ENCODE measurements at places on chromosomes 13 and 19.
A peak's percentile ranks its signal among the peaks of the same experiment; 100 is the strongest.

DNA sequence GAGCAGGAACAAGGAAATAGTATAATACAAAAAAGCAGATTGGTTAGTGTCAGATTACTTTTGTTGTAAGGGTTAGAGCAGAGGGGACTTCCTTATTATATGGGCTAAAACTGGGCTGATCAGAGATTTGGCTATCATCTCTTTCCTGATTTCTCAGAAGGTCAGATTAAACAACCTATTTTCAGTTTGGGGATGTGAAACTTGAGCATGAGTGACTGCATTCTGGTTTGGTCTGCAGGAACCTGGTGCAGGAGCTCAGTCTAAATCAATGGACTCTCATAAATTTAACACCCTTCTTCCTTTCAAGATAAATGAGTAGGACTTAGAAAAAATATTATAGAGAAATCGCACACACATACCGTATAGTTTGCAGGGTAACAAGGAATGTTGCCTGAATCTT lies 12.9 kb upstream of the RFXAP start:
- no peak for DNase-seq

DNA sequence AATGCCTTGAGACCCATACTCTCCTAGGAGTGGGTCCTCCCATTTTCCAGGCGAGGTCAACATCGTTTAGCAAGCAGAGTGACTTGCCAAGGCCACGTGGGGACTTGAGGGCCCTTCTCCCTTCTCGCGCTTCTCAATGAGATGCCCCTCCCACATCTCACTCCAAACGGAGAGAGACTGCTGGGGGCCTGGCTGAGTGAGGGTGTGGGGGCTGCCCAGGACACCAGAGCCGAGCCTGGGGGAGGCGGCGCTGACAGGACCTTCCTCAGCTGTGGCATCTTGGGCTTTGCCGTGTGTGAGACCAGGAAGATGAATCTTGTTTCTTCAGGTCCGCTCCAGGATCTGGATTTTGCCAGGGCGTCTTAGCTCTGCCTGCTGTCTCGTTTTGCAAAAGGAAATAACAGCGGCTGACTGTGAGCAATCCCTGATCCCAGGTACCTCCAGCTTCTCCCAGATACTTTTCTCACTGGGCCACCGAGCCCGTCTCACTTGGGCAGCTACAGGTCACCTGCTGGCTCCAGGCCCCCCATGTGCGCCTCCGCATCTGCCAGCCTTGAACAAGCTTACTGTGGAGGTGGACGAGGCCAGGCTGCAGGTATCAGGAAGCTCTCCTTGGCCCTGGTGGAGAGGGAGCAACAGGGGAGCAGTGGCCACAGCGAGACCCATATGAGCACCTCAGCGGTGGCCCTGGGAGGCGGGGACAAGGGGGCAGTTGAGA lies 6.0 kb downstream of the COX6B2 start:
- no peak for DNase-seq

DNA sequence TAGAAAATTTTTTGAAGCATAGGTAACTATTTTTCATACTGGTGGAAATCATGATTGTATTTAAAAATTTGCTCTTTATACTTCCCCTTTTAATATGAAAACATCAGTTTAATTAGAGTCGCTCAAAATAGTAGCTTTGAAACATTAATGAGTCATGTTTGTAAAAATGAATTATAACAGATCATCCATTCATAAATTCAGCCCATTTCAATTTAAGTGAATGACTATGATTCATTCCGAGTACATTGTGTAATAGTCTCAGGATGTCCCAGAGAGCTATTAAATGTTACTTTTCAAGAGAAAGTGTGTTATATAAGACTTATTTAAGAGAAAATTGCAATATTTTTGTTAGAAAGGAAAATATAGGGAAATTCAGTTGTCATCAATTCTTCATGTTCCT lies 111.0 kb downstream of the FNDC3A start:
- DNase-seq: no peak

DNA sequence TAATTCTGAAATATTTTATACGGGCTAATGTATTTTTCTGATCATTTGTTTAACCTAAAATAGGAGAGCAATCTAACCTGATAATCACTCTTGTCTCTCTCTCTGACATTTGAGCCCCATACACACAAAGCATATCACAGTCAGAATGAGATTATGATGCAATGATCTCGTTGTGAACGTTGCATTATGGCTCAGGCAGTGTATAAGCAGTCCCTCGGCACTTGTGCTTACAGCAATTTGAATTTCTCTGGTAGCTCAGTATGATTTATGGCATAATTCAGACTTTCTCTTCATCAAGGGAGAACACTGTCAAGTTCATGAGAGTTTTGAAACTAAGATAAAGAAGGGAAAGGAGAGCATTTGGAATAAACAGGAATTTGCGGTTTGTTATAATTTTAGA lies 256.1 kb downstream of the DACH1 start:
- DNase-seq: no peak

DNA sequence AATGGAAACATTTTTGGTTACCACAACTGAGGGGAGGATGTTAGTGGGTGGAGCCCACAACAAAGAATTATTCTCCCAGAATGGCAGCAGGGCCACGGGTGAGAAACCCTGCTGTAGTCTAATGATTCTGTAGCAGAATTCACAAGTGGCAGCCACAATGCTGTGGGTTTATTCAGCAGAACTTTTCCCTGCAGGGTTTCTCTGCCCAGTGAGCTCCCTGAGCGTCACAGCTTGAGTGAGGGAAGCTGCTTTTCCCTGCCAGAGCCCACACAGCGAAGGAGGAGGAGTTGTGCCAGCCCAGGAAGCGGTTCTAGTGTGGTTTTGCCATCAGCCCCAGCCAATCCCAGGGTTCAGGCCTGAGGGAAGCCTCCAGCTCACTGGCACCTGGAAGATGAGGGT lies 4.4 kb downstream of the ATP12A start:
- DNase-seq: no peak

- DNase-seq: no peak
These were observed 1674.2 kb downstream of the PCDH9 start for GRCh38 chr13:65555962-65556361.

DNA sequence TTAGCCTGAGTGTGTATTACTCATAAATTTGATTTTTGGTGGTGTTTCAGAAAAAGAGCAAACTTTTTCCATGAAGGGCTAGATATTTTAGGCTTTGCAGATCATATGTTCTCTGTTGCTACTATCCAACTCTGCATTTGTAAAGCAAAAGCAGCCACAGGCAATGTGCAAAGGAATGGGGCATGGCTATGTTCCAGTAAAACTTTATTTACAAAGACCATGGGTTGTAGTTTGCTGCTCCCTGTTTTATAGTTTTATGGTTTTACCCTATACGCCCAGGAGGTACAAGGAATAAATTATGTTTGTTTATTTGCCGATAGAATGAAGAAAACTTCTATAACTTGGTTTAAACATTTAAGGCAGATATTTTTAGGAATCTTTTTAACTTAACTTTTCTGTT lies 23.6 kb downstream of the IFT88 start:
- DNase-seq: no peak

DNA sequence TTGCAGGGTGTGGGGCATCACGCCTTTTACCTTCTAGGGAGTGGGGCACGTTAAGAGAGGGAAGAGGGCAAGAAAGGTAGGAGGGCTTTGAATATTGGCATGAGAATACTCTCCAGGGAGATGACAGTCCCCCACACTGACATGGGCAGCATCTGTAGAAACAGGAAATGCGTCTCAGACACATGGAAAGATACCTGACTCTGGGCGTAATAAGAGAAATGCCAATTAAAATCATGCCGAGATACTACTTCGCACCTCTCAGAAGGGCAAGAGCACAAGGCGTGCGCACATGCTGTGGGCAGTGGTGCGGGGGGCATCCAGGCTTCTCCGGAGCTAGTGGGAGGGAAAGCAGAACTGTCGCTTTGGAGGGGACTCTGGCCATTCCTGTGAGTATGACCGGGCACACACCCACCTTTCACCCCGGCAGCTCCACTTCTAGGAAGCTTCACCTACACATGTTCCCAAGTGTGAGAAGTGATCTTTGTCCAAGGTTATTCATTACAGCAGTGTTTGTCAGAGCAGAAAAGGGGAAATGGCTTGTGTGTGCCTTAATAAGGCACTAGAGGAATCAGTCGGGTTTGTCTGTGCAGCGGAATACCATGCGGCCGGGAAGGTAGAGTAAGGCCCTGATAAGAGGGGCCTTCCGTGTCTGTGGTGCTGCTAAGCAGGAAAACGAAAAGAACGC lies 99.5 kb downstream of the SIPA1L3 start:
- DNase-seq: no peak

DNA sequence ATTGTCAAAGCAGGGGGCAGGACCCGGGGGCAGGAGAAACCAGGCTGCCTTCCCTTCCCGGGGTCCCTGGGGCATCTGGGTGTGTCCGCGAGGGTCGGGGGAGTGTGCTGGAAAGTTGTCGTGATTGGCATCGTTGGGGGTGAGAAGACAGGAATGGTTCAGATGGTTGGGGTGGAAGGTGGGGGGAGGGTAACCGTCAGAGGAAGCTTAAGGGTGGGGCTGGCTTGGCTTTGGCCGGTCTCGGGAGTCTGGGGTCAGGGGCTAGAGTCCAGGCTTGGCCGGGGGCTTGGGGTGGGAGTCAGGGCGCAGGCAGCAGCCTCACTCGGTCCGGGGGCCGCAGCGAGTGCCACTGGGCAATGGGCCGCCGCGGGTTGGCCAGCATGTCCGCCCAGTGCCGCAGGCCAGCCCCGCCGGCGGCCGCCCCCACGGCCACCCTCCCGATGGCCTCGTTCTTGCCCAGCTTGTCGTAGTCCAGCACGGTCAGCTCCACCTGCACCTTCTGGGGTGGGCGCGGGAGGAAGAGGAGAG lies 6.8 kb upstream of the DNAAF3 start:
- DNase-seq: no peak

DNA sequence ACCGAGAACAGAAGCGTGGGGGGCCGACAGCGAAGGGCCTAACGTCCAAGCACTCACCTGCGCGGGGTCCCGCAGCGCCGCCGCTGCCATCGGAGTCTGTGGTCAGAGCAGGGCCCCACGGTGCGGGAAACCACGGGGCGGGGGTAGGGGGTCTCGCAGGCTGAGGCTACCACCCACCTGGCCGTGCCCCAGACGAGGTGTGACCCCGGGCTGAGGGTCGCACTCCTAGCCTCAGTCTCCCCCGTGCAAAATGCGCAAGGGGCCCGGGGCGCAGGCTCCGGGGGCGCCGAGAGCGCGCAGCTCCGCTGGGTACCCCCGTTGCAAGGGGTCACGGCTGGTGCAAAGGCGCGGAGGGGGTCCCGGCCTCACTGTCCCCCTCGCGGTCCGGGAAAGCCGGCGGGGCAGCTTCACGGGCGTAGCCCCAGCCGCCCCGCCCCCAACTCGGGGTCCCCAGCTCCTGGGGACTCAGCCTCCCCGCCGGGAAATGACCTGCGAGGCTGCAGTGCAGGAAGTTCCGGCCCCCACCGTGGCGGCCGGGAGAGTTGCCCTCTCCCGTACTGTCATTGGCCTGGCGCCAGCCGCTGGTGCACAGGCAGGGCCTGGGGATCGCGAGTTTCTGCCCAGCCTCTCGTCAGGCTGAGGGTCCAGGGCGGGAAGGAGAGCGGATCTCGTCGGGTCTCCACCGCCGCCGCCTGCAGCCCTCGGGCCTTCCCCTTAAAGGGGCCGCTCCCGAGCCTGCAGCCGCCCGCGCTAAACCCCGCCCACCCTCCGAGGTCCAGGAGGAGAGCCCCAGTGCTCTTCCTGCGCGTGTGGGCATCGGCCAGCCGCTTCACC lies at the start of gene ZNF792:
Gene ZNF792 (minus strand): TSS at position 657 of the 834 bp plus-strand sequence. CDS start 567 bp downstream, at position 90.
- DNase-seq: peak; percentile 51

GRCh38 chr19:40342644-40343311 lies 5.4 kb downstream of the C19orf47 start:
- no peak for DNase-seq

DNA sequence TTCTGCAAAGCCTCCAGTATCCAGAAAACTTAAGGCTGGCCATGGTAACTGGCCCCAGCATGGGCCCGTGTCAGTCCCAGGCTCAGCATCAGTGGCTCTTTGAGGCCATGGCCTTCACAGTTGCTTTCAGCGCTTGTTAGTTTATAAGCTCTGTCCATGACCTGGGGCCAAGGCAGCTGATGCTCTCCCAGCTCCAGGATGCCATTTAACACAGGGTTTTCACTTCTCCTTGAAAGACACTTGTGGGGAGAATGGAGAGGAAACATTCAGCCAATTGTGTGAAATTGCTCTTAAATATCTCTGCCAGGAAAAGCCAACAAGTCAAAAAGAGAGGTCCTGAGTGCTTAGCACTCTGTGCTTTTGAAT lies 321.3 kb downstream of the FOXO1 start:
- no peak for DNase-seq

- DNase-seq: no peak
These were observed 148.2 kb downstream of the DCT start for GRCh38 chr13:94331281-94331680.

DNA sequence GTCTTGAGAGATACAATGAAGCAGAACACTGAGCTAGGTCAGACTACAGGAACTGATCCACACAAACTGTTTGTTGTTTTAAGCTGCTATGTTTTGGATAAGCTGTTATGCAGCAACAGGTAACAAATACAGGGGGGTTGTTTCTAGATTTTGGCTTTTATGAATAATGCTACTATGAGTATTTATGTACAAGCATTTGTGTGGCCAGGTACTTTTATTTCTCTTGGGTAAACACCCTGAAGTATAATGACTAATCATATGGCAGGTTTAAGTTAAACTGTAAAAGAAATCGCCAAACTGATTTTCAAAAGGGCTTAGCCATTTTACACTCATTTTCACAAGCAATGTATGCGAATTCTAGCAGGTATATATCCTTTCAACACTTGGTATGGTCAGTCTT lies 166.0 kb downstream of the DNAJC3 start:
- no peak for DNase-seq

DNA sequence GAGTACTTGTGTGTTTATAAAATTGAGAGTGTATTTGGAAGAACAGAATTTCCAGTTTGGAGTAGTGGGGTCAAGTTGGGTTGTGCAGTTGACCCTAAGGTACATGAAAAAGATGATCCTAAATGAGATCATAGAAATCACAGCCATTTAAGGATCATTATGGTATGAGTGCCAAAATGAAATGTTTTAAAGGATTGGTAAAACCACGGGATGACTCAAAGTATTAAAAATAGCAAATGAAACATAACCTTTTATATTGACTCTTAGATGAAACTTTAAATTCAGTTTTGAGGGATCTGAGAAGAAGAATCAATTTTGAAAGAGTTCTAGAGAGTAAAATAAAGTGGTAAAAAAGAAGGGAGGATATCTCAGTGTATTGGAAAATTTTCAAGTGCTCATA lies 773.8 kb downstream of the GPC5 start:
- no peak for DNase-seq

- no peak for DNase-seq
These were observed 65.4 kb upstream of the ZNF91 start for GRCh38 chr19:23460656-23461055.

- no peak for DNase-seq
These were observed 81.2 kb downstream of the TRPC4 start for GRCh38 chr13:37788346-37788745.

- DNase-seq: no peak
These were observed 46.2 kb downstream of the FNDC3A start for GRCh38 chr13:49021953-49022352.

- no peak for DNase-seq
These were observed 40.8 kb downstream of the RCBTB2 start for GRCh38 chr13:48492096-48492440.

GRCh38 chr13:108268466-108269112 lies 929 bp upstream of the TNFSF13B start:
- DNase-seq: no peak

Data from stimulated activated CD4-positive, alpha-beta T cell treated with anti-CD3 and anti-CD28 coated beads, Interleukin-1b, Interleukin-23, amount 100 ng/mL, for 4 hours (primary cell).